ENCODE measurements at places on chromosomes 13 and 19. TPM values are rescaled to one million over a fixed set of nuclear protein-coding genes. Genes with fewer than 3 reads are reported as not detected.

Gene KCNC3
- 9.5 TPM for total RNA-seq

Gene GRK1
- 0.24 TPM for total RNA-seq

Gene LILRA1
- total RNA-seq, result not detected

Gene FREM2
- 42.8 TPM for total RNA-seq

Gene DZIP1
- total RNA-seq, result 5.9 TPM

Gene PLPPR3
- 29.2 TPM for total RNA-seq

Gene CCDC70
- not detected for total RNA-seq

Gene NXNL1
- not detected for total RNA-seq

Gene ZNF66
- total RNA-seq, result 12.1 TPM

Gene TMIGD2
- not detected for total RNA-seq

Gene ELOF1
- 57.1 TPM for total RNA-seq

Gene DIRAS1
- total RNA-seq, result 10.4 TPM

Gene PLIN4
- 0.48 TPM for total RNA-seq

Gene RUBCNL
- total RNA-seq, result 1.1 TPM

Gene ADGRE3
- not detected for total RNA-seq

Gene ANKLE1
- 5.9 TPM for total RNA-seq

Gene ZNF439
- 2.5 TPM for total RNA-seq

Gene METTL21C
- total RNA-seq, result not detected

Gene PPP1R13L
- total RNA-seq, result 110 TPM
